Kidney (tissue), 22 donors: ENCODE measurements at places on chromosomes 6 and 20.
A peak's percentile ranks its signal among the peaks of the same experiment; 100 is the strongest.

DNA sequence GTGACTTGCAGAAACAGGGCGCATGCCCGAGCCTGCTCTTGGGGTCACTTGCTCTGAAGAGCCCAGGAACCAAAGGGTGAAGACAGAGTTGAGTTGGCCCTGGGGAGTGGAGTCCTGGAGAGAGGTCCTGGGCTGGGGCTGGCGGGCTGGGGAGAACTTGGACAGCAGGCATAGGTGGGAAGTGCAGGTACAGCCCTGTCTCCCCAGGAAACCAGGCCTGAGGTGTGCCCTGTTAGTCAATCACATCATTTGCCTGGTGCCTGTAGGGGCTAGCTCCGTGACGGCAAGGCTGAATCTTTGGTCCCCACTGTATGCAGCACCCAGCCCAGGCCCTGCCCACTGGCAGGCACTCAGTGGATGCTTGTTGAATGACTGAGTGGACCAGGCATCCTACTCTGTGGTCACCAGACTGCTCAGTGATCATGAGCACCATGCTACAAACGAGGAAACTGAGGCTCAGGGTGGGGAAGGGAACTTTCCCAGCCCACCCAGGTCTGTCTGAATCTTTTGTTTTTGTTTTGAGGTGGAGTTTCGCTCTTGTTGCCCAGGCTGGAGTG, 15.6 kb upstream of the NOL4L start:
- DNase-seq: no peak

DNA sequence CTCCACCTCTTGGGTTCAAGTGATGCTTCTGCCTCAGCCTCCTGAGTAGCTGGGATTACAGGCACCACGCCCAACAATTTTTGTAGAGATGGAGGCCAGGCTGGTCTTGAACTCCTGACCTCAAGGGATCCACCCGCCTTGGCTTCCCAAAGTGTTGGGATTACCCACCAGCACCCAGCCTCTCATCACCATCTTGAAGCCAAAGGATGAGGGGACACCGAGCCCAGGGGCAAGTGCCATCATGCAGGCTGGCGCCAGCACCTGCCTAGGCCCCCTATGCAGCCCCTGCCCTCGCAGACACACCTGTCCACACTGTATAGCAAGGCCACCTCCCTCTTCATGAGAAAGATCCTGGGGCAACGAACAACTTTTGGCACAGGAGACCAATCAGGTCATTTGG, 5.3 kb upstream of the RBM38 start:
- peak; percentile 28 for DNase-seq

- DNase-seq: no peak
Observed at GRCh38 chr6:34334796-34335416, 57.6 kb downstream of the NUDT3 start.

DNA sequence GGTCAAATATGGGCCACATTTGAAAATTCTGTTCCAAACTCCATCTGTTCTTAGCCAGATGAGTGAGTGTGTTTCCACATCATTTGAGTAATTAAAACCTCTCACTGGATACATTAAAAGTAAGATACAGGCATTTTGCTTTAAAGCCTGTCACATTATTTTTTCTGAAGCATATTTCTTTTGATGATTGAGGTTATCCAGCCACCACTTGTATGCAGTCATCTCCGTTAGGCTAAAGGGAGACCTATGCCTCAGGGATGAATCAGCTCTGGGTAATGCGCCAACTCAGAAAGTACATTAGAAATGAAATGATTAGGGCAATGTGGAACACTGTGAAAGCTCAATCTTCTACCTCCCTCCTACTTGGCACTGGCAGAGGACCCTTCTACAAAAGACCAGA, 90.7 kb downstream of the SNAP25 start:
- DNase-seq: no peak

- no peak for DNase-seq
Observed at GRCh38 chr6:7786214-7786661, 60.3 kb downstream of the BMP6 start.

DNA sequence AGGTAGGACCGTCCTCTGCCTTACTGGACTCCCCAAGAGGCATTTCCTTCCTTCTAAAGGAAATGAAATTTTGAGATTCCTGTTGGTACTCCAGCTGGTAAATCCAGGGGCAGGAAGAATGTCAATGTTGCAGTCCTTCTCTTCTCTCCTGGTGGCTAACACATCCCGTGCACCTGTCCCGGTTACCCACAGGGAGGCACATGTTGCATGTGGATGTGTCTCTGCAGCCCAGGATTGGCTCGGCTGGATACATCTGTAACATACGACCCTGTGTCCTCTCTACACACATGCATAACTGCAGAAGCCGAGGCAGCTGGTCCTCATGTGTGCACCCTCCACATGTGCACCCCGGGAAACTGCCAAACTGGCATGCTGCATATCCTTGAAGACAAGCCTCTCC, 1.3 kb upstream of the LRFN2 start:
- no peak for DNase-seq

DNA sequence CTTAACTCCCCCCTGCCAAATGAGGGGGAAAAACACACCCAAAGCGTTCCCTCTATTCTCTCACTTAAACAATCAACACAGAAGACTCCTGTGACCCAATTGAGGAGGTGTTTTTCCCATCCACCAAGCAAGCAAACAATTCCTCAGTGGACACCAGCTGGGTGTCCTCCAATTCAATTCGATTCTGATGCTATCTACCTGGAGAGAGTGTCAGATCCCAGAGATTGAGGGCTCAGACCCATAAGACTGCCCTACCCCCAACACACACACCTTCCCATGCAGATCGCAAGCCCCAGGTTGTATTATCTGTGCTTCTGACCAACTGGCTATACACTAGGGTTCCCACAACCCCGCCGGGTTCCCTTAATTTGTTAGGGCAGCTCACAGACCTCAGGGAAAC, 36.8 kb downstream of the MYLIP start:
- DNase-seq: no peak

DNA sequence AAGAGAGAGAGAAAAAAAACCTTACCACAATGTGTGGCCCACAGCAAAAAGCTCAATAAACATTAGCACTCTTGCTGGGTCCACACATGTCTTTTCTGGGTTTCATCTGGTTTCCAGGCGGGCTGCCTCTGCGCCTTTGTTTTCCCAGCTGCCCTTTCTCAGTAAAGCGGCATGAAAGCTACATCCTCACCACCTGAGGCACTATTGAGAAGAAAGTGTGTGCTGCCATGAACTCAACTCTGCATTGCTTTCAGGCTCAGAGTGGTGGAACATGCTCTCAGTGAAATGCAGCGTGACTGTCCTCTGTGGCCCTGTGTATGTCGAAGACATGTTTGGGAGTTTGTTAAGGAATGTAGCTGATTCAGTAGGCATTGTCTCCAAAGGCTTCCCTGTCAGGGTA, 102.3 kb downstream of the LYRM2 start:
- no peak for DNase-seq

DNA sequence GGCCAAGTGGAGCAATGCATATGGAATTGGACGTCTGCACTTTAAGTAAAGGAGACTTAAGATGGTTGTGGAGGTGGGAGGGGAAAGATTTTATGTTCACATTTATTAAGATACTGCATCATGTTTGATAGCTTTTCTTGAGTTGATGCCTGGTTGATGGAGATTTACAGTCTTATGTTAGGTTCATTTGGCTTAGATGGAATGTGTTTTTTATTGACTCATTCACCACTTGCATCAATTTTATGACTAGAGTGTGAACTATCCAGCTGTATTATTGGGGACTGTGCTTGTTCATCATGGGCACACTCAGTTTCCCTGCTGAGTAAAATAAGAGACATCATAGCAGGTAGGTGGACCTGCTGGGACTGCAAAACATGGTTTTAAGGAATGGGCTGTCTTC, 91.2 kb upstream of the SCP2D1 start:
- no peak for DNase-seq

DNA sequence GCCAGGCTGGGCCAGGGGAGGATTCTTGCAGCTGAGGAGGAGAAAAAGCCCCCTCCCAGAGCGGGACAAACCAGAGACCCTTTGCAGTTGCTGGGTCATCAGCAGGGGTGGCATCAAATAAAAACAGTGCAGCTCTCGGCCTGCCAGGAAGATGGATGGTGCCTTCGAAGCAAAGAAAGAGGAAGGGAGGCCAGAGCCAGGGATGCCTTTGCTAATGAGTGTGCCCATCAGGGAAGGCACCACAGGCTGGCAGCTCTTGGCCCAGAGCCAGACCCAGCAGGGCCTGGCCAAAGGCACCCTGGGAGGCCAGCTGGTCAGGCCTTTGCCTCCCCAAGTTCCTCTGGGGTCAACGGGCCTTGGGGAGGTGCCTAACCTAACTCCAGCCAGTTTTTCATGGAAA, 26.3 kb upstream of the ZNF318 start:
- no peak for DNase-seq

GRCh38 chr6:132298344-132298949, 102.8 kb downstream of the MOXD1 start:
- DNase-seq: peak; percentile 72

DNA sequence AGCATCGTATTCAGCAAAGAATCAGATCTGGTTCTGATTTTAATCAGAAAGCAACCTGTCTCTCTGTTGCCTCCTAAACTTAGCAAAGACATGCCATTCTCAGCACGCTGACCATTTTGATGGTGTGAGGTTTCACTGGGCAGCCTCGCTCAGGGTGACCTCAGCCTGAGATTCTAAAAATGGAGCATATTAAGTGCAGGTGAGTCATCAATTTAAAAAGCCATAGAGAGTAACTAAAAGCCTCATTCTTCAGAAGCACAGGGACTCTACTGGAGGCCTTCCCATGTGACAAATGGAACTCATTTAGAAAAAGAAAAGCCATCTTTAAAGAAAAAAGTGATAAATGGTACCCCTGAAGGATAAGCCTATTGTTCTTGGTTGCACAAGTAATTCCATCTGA, 91.3 kb downstream of the FILIP1 start:
- no peak for DNase-seq

- DNase-seq: no peak
Observed at GRCh38 chr6:166926748-166927147, 29.6 kb downstream of the RNASET2 start.

DNA sequence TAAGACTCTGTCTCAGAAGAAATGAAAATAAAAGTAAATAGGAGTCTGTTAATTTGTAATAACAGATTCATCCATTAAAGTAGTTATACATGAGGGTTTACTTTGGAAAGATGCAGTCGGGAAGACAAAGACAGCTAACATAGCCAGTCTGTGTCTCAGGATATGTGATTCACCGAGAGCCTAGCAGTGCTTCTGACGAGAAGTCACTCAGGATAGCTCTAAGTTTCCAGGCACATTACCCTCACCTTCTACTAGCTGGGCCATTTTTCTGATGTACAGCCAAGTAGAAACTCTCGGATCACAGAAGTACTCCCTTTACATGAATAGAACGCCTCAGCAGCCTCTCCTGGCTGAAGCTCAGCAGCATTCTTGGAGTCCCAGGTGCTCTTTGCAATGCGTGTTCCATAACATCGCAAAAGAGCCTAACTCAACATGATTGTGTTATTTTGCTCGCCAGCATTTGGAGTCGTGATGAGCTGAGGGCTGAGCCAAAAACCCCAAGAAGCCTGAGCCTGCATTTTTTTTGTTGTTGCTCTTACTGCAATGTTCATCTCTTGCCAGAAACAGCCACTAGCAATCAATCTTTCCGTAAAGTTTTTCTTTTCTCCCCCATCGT, 22.4 kb upstream of the TASP1 start:
- no peak for DNase-seq

GRCh38 chr20:56391596-56392131, 351 bp downstream of the AURKA start:
- DNase-seq: peak; percentile 9

DNA sequence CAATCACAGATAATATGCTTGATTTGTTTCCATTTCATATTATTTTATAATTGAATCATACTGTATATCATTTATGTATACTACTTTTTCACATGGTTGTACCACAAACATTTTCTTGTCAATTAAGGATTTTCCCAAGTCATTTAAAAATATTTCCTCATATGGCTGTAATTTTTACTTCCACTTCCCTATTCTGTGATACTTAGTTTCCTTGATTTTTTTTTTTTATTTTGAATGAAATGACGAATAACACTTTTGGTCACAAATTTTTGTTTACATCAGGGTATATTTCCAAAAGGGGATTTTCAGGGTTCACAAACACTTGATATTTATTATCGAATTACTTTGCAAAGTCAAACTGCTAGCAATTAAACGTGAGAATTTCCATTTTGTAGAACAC, 515.6 kb downstream of the KIF16B start:
- DNase-seq: no peak

- DNase-seq: no peak
Observed at GRCh38 chr20:59360934-59361333, 60.5 kb downstream of the EDN3 start.

GRCh38 chr20:48657426-48658197, 170.2 kb downstream of the PREX1 start:
- no peak for DNase-seq

DNA sequence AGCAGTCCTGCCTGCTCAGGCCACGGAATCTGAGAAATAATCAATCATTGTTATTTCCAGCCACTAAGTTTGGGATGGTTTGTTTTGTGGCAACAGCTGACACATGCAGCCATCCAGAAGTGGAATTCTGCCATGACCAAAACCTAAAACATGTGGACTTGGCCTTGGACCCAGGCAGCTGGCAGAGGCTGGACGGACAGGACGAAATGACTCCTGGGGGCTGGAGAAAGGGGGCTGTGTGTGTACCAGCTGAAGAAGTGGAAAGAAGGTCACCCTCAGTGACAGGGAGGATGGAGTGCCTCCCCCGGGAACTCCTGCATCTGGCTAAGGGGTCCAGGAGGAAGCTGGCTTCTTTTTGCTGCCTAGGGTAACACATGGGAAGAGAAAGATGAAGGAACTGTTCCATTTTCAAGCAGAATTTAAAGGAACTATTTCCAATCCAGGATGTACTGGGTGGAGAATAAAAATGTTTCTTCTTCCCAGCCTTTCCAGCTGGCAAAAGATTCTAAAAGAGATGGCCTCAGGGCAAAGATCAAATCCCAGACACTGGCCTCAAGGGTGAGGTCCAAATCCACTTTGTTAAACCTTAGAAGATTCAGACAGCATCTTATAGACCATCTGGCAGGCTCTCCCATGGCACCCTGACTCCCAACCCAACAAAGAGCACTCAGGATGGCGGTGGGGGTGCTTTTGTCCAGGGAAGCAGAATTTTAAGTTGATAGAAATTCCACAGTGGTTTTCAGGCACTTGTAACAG, 14.3 kb downstream of the SERPINB6 start:
- DNase-seq: no peak

DNA sequence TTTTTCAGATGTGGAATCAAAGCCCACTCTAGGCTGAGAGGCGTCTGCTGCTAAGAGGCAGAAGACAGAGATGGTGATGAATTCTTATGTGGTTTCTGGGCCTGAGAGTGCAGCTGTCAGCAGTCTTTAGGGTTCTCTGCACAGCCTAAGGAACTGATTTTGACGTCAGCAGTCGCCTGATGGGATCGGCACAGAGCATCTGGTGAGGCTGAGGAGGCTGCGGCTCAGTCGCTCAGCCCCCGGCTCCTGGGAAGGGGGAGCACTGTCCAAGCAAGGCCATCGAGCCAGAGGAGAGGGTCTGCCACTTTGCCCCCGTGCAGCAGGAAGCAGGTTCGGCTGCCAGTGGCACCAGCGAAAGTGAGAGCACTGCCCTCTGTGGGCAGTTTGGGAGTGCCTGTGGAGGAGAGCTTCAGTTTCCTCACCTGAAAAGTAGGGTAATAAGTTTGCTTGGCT, 92.5 kb downstream of the TCP11 start:
- DNase-seq: no peak
